ENCODE measurements at places on chromosomes 6 and 20.

- DNase-seq: peak; percentile 41
Observed at GRCh38 chr6:126696921-126697693, 357.2 kb downstream of the CENPW start.

GRCh38 chr20:11553603-11554002 is 364.1 kb upstream of the BTBD3 start:
- peak; percentile 49 for DNase-seq

DNA sequence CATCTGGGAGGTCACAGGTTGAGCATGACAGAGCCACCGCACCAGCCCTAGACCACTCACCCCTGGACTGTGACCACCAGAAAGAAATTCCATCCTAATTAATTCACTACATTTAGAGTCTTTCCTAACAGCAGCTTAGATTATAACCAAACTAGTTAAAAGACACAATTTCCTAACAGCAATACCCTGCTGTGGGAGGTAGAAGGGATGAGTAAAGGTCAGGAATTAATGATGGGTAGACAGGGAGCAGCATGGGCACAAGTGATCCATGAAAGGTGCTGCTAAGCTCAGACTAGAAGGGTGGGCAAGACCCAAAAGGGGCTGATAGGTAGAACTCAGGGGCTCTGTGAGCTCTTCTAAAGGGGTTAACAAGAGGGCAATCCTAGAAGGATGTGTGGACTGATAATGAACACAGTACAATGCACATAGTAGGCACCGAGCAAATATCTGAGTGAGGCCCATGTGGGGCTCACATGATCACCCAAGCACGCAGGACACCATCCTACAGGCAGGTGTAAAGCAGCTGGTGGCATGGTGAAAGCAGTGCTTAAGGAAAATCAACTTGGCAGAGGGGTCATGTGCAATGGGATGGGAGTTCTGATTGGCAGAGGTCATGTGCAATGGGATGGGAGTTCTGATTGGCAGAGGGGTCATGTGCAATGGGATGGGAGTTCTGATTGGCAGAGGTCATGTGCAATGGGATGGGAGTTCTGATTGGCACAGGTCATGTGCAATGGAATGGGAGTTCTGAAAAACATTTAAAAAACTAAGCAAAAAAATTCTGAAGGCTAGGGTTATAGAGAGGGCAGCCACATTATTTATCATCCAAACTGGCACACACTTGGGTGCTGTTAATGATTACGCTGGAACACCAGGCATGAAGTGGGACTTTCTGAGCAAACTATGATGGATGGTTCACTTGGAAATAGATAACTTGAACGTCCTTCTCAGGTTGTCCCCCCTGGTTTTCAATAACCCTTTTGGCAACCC is 188.2 kb upstream of the FOXQ1 start:
- no peak for DNase-seq

DNA sequence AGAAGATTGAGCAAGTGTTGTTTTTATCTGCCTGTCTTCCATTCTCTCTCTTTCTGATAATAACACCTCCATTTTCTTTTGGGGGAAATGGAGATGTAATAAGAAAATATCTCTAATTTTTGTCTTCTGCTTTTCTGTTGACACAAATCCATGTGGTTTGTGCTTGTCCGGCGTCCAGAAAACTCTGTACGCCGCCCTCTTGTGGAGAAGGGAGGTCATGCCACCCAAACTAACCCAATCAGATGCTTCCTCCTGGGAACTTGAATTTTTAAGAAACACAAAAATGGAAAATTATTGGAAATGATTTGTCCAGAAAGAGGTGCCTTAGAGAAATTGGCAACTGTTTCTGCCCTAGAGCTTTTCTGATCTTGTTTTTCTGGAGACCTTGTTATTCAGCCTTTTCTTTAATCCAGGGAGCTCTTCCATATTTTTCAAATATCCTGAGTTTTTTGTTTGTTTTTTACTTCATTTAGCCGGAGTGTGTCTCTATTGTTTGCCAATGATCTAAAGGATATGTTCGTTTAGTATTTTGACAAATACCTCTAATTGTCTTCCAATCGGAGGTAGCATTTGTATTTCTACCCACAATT is 17.8 kb upstream of the FNDC1 start:
- DNase-seq: peak; percentile 2

- DNase-seq: no peak
Observed at GRCh38 chr6:139395891-139396301, 21.4 kb upstream of the CITED2 start.

DNA sequence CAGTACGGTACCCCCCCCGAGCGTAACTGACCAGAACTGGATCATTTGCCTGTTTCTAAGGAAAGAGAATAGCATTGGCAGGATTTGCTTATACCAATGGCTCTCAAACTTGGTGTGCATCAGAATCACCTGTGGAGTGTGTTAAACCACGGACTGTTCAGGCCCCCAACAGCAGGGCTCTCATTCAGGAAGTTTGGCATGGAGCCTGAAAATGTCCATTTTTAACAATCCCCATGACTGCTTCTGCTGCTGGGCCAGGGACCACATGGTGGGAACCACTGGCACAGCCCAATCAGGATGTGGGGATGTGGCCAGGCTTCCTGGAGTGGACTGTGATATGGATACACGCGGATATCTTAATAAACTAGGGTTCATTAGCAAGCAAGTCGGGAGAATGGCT is 53.9 kb downstream of the GTF2H5 start:
- no peak for DNase-seq

DNA sequence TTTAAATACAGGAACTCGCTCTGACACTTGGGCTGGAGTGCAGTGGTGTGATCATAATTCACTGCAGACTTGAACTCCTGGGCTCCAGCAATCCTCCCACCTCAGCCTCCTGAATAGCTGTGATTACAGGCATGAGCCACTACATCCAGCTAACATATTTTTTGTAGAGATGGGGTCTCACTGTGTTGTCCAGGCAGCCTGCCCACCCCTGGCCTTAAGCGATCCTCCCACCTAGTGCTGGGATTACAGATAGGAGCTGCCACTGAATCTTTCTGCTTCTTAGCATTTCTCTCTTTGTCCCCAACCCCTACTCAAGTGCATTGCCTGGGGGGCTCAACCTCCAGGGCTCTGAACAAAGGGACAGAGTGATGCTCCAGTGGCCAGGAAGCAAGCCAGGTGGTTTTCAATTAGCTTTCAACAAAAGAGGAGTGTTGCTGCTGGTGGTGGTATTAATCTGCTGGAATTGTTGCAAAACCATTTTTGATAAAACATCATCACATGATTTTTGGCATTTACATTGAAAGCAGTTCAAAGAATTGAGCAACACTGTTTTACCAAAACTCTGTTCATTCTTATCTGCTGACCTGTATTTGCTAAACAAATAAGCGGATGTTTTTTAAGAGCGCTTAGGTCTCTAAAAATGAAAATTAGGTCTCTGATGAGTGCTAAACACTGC is 40.4 kb upstream of the BPIFA2 start:
- DNase-seq: no peak

- no peak for DNase-seq
Observed at GRCh38 chr20:15992564-15992963, 580.7 kb downstream of the KIF16B start.

GRCh38 chr6:134315974-134316441 is 1.9 kb downstream of the SGK1 start:
- no peak for DNase-seq
